T follicular helper cell (primary cell): ENCODE measurements at places on chromosomes 16 and 17.

GRCh38 chr17:9095390-9095789 lies 74.1 kb downstream of the NTN1 start:
- no peak for DNase-seq

DNA sequence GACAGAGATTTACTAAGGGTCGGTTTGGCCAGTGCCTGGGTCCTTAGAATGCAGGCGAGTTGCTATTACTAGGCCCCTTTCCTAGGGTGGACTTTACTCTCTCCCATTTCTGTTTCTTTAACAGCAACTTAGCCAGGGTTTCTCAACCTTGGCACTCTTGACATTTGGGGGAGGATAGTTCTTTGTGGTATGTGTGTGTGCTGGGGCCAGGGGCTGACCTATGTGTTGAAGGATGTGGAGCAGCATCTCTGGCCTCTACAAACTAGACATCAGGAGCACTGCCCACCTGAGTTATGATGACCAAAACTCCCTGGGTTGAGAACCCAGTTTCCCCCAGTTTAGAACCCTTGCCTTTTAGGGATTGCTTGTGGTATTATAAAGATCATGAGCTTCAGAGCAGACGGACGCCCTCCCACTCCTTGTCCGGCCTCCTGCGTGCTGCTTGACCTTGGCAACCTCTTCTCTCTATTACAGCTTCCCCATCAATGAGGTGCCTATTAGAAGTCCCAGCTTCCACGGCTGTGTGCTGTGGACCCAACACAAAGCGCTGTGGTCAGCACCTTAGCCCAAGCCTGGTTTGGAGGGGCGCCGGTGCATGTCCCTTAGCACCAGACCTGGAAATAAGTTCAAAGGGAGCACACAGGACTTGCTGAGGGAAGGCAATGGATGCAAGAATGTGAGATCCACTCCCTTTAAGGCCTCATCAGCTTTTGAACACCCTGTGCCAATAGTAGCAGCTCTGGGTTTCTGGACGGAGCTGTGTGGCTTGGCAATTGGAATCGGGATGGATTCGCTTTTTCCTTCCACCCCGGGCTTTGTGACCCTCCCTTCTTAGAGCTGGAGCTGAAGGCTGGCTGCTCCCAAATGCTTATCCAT lies 239.2 kb upstream of the MAF start:
- no peak for DNase-seq

DNA sequence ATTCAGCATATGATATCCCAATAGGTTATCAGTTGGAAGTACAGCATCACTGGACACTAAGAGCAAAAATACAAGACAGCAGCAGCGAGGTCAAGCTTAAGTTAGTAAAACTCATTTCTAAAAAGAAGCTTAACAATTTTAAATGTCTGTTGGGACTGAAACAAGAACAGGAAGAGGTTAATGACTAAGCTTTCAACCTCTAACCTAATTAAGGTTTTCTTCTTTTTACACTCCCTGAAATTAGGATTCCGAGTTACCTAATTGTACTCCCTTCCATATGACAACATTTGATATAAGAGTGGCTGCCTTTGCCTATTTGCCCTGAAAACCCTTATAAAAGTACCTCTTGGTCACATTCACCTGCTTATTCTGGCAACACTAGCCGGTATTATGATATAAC lies 34.3 kb downstream of the CPSF4L start:
- no peak for DNase-seq

DNA sequence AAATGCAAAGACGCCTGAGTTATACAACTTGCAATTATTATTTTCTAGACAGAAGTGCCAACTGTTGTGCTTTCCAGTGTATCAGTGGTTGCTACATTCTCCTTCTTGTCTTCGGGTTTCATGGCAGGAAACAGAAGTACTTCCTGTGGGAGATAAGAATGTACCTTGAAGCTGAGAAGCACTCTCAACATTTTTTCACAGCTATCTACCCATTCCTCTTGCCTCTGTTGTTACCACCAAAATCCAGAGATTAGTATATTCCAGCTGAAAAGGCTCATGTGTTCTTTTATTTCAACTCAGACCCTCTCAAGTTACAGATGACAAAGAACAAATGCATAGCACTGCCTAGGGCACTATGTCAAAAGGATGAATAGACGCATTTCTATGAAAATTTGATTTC lies 4.8 kb upstream of the ADAT1 start:
- DNase-seq = no peak

DNA sequence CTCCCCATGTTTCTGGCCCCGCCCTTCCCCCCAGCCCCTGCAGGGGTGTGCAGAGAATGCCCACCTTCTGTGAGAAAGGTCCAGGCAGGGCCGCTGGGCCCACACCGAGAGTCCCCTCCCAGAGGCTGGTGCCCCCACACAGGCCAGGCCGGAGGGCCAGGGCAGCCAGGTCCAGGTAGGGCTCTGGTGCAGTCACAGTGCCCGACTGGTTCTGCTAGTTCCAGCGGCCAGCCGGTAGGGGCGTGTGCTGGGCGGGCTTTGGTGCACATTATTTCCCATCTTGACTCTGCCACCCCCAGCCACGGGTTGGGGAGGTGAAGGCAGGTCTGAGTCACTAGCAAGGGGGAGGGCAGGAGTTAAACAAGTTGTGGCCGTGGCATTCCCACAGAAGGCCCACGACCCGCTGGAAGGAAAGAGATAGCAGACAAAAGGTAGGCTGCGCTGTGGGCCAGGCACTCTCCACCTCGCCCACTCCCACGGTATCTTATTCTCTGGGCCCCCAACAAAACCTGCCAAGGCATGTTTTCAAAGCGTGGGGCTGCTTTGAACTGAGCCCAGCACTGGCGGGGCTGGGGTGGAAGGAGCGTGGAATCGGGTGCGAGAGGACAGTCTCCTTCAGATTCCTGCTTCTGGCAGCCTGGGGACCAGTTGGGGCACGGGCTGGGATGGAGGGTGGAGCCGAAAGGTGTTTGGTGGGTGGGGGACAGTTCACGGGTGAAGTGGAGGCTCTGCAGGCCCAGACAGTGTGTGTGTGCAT lies 1.9 kb downstream of the EPN3 start:
- no peak for DNase-seq

GRCh38 chr16:81238296-81239011 lies at the start of gene BCO1:
Gene BCO1 (plus strand): TSS chr16:81238689. CDS start chr16:81238909, 220 bp downstream.
- DNase-seq = no peak

- DNase-seq = no peak
These were observed 70.7 kb upstream of the DNAJA2 start for GRCh38 chr16:47043970-47044684.

GRCh38 chr17:44829523-44830358 lies at the start of gene GJC1:
Gene GJC1 (minus strand): TSS chr17:44830287. CDS start chr17:44805817, 24,470 bp downstream.
- DNase-seq = no peak

GRCh38 chr17:66655861-66656260 lies 179.1 kb upstream of the CACNG5 start:
- DNase-seq = no peak

DNA sequence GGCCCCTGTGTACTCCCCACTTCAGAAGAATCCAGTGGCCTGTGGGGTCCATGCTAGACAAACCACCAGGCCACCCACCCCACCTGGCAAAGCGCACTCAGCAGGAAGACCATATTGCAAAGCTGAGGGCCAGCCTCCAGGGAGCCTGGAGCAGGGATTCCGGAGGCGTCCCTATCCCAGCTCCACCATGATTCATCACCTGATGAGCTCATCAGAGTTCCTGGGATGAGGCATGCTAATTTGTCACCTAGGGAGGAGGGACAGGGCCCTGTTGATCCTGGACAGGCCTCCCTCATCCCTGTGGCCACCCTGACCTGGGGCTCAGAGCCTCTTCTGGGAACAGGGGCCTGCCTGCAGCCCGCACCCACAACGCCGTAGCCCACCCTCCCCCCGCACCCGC lies 131.6 kb upstream of the PLCG2 start:
- DNase-seq = no peak

GRCh38 chr16:87698676-87699199 lies 67.0 kb downstream of the KLHDC4 start:
- no peak for DNase-seq

DNA sequence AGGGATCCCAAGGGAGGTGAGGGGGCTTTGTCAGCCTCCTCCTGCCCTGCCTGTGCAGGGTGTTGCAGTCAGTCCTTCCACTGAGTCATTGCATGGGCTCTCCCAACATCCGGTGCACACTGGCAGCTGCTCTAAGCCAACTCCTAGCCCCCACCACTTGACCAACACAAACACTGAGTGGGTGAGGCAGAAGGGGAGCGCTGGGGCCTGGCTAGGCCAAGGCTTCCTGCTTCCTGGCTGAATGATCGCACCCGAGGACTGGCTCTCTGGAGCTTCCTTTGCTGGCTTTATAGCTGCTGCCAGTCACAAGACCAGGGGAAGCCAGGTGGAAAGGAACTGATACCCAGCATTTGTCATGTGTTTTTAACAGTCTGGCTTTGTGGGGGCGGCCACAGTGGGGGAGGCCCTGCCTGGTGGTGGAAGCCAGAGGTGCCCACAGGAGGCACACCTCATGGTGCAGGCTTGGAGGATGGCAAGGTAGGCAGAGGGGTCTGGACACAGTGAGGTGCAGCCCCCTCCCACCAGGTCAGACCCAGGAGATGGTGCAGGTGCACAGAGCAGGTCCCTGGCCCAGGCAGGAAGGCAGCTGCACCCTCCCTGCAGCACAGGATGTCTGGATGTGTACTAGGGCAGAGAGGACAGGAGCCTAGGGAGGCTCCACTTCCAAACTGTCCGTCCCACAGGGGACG lies 6.8 kb downstream of the MPG start:
- DNase-seq = no peak

DNA sequence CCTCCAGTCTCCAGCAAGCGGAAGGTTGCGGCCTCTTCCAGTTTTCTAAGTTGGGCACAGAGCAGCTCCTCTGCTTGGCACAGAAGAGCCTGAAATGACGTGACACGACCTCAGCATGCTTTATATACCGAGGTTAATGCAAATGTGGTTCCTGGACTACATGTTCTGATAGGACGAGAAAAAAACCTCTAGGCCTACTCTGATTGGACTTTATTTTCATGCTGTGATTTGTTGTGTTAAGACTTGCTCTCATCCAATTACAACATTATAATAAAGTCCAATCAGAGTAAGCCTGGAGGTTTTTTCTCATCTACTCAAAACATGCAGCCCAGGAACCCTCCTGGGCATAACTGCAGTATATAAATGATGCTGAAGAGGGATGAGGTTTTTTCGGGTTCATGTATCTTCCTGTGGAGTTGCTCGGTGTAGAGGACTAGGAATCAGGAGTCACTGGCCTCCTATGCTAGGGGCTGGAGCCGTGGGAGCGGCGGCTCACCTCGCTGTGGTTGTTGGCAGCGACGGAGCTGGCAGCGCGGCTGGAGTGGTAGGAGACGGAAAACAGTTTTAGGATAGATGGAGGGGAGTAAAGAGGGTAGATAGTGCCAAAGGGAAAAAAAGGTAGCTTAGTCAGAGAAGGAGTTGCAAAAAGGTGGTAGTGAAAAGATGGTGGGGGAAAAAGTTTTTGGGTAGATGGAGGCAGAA lies 878.0 kb downstream of the KCNJ18 start:
- DNase-seq = no peak

DNA sequence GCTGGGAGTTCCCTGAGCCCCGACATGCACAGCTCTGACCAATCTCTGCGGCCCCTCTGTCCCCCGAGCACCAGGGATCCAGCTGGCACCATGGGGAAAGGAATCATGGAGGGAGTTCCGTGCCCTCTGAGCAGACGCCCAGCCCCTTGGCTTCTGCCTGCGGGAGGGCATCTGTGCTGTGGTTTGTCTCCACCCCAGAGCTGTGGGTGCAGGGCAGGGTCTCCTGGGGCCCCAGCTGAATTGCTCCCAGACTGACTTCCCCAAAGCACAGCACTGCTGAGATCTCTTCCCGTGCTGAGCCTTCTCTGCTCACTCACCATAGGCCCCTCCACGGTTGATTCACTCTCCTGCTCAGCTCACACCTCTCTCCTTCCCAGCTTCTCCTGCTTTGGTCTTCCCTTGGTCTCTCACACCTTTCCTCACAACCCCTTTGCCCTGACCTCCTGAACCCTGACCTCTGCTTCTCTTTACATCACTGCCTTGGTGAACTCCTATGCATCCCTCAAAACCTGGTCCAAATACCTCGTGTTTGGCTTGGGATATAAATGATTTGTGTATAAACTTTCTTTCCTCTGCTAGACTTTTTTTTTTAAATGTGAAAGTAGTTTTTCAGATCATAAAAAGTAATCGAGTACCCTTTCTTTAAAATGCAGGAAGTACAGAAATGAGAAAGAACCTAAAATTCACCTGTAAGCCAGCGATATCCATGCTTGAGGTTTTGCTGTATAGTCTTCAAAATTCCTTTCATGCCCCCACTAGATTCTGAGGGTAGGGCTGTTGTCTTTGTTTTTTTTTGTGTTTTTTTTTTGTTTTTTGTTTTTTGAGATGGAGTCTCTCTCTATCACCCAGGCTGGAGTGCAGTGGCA lies 265.3 kb downstream of the SEC14L1 start:
- DNase-seq = no peak

- no peak for DNase-seq
These were observed 9.5 kb upstream of the MRPL12 start for GRCh38 chr17:81693509-81694210.

DNA sequence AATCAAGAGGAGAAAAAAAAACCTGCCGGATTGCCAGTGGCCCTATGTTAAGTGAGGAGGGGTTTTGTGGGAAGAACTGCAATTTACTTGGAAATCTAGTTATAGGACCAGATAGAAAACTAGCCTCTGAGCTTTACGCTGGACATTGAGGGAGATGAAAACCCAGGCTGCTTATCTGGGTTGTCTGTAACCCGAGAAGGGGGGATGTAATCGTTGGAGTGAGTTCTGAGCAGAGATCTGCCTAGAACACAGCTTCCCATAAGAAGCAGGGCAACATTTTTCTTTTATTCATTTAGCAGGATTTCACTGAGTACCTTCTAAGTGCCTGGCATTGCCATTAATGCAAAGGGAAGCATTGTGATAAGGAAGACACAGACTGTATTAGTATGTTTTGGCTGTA lies 70.6 kb downstream of the KATNIP start:
- DNase-seq = no peak

DNA sequence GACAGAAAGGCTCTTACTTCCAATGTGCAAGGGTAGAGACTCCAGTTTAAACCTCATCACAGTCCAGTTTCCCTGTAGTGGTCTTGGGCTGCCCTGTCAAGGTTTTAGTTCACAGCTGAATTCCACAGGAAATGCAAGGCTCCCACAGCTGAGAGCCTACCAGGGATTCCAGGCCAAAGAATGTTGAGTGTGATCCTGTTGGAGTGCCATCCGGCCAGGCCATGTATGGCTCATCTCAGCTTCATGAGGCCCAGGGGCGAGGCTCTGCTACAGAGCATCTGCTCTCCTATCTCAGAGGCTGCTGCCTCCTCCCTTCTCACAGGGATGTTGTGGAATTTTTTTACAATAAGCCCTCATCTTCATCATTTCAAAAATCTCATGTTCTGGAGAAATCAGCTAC lies 239.8 kb upstream of the CCL2 start:
- DNase-seq = no peak
